Osteoblast (primary cell): ENCODE measurements at places on chromosomes 13 and 19. TPM values are rescaled to one million over a fixed set of nuclear protein-coding genes. Genes with fewer than 3 reads are reported as not detected.

DNA sequence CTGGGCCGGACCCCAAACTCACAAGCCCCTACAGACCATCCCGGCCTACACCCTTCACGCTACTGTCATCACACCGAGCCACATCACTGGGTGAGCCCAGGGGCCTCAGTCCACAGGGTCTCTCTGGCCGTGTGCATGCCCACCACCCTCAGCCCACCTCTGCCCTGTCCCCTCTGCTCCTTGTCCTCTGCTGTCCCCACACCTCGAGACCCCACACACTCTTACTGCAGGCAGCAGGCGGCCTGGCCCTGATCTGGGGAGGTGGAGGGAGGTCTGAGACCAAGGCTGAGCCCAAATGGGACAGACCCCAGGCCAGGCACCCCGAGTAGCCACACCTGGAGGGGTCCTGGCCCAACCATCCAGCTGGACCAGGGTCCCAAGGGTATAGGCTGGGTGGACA is 35.2 kb downstream of the PEPD start:
- H3K27ac ChIP-seq, result no peak overlapping the region
- H3K4me3 ChIP-seq, result no peak overlapping the region
- peaks cover 4% of the 10 kb centered on the region for H3K36me3 ChIP-seq
- no peak for DNase-seq
- H3K27me3 ChIP-seq, result no peaks in the 10 kb centered on the region
- H3K4me1 ChIP-seq, result no peaks in the 10 kb centered on the region

DNA sequence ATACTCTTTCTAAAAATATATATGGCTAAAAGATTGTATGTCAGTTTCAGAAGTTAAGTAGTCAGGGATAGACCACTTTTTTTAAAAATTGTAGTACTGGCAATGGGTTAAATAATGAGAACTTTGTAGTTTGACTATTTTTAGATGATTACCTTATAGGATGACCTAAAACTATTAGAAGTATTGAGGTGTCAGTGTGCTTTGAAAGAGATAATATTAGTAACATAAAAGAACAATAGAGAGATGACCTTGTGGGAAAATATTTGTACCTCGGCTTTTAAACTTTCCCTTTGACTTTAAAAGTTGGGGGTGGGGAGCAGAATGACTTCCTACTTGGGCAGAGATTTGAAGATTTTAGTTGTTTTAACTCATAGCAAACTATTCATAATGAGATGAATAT is 48.3 kb downstream of the SLAIN1 start:
- no peak overlapping the region for H3K27ac ChIP-seq
- H3K4me1 ChIP-seq, result no peaks in the 10 kb centered on the region
- no peak for DNase-seq
- no peaks in the 10 kb centered on the region for H3K36me3 ChIP-seq

- H3K4me3 ChIP-seq, result no peak overlapping the region
- no peaks in the 10 kb centered on the region for H3K27me3 ChIP-seq
- DNase-seq, result peak; percentile 93
- H3K27ac ChIP-seq, result no peak overlapping the region
- H3K4me1 ChIP-seq, result peaks cover 10% of the 10 kb centered on the region
- H3K36me3 ChIP-seq, result no peaks in the 10 kb centered on the region
Measured at GRCh38 chr19:1945899-1946298, 4.9 kb downstream of the CSNK1G2 start.

Gene PLIN4
- under 0.01 TPM in 2 replicates for total RNA-seq

Gene HPN
- under 0.01 and 0.29 TPM in 2 replicates for total RNA-seq
